ENCODE measurements at places on chromosomes 2 and 18.

DNA sequence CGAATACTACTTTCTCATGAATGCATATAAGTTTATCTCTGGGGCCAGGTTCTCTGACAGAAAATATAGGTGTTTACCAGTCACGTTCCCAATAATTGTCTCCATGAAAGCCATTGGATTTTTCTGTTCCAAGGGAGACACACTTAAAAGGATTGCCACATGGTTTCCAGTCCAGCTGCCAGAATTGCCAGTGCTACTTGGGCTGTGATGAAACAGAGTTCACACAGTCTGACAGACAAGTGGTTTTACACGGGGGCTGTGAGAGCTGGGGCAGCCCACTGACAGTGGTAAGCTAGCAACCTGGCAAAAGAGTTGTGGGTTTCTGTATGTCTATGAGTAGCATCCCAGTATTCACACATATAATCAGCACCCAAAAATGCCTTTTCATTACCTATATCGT is 27.7 kb upstream of the ATRAID start:
- peaks cover 20% of the 10 kb centered on the region for H3K27me3 ChIP-seq
- no peak overlapping the region for H3K27ac ChIP-seq
- DNase-seq, result no peak
- no peak overlapping the region for H3K4me3 ChIP-seq
- H3K36me3 ChIP-seq, result no peaks in the 10 kb centered on the region
- H3K4me1 ChIP-seq, result no peaks in the 10 kb centered on the region

DNA sequence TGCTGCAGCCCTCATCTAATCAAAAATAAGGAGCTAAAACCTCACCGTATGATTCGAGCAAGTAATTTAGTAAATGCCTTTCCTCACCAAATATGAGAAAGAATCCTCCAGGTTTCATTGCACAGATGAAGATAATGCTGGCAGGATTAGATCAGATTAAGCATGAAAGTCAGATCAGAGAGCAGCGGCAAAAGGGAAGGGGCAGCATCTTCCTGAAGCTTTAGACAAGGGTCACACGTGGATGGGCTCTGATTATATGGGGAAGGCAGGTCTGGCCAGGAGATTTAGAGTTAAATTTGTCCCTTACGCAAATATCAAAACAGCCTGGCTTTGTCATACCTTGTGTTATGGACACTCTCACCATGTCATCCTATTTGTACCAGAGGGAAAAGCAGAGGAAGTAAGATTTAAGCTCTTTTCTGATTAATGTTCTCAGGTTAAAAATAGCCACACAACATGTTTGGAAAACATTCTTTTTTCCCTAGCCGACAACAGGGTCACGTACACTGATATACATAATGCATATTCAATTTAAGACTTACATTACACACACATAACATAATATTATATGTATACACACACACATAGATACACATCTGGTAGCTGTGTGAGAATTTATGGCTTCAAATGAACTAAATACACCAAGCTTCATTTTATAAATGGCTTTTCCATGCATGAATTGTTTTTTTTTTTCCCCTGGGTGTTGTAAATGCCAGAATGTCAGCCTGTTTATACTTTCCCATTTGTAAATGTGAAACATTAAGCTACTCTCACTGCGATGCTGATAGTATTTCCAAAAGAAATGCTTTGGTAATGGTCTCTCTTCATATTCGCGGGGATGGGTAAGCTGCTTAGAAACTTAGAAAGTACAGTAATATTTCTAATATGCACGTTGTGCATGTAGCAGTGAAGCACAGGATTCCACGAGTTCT is 196.3 kb upstream of the SIX3 start:
- H3K4me1 ChIP-seq, result no peaks in the 10 kb centered on the region
- no peaks in the 10 kb centered on the region for H3K36me3 ChIP-seq
- no peaks in the 10 kb centered on the region for H3K27me3 ChIP-seq
- DNase-seq, result no peak

DNA sequence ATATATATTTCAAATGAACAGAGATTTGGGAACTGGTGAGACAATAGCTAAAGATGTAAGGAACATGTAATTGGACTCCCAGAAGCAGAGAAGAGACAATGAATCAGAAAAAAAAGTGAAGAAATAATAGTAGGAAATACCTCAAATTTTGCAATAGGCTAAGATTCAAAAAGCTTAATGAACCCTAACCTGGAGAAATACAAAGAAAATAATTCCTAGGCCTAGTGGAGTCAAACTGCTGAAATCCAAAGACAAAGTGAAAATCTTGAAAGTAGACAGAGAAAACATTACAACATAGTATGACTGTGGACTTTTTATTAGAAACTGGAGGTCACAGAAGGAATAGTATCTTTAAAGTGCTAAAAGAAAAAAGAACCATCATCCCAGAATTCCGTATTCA is 76.7 kb downstream of the LAMA3 start:
- H3K4me1 ChIP-seq, result no peaks in the 10 kb centered on the region
- H3K27me3 ChIP-seq, result no peaks in the 10 kb centered on the region
- no peak overlapping the region for H3K27ac ChIP-seq
- no peak overlapping the region for H3K4me3 ChIP-seq
- DNase-seq, result no peak

GRCh38 chr2:229578052-229578846 is 136.1 kb downstream of the DNER start:
- H3K36me3 ChIP-seq, result no peaks in the 10 kb centered on the region
- DNase-seq, result no peak
- H3K27me3 ChIP-seq, result no peaks in the 10 kb centered on the region

DNA sequence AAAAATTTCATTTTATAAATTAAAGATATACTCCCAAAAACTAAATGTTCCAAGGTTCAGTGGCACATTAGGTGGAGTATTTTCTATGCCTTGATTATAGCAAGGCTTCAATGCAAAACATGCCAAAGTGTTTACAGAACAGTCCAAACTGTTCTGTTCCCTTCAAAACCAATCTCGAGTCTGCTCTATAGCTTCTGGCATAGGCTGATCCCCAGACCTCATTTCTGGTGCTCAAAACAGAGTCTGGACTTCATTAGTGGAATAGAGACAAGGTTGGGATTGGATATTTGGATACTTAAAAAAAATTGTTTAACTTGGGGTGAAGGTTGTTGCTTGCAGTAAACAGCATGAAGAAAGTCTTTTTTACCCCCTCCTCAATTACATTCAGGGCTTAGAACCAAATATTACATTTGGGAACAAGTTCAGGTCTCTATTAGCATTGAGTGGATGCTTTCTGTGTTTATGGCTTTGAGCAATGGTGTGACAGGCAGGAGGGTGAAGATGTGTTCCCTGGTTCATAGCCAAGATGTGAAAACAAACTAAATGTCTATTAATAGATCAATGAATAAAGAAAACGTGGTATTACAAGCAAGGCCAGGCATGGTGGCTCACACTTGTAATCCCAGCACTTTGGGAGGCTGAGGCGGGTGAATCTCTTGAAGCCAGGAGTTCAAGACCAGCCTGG is 208.1 kb upstream of the RND3 start:
- no peak overlapping the region for H3K4me3 ChIP-seq
- no peaks in the 10 kb centered on the region for H3K4me1 ChIP-seq
- no peak for DNase-seq
- no peak overlapping the region for H3K27ac ChIP-seq

All from endothelial cell of umbilical vein (primary cell).